ENCODE measurements at places on chromosomes 5 and 9.
A peak's percentile ranks its signal among the peaks of the same experiment; 100 is the strongest.

DNA sequence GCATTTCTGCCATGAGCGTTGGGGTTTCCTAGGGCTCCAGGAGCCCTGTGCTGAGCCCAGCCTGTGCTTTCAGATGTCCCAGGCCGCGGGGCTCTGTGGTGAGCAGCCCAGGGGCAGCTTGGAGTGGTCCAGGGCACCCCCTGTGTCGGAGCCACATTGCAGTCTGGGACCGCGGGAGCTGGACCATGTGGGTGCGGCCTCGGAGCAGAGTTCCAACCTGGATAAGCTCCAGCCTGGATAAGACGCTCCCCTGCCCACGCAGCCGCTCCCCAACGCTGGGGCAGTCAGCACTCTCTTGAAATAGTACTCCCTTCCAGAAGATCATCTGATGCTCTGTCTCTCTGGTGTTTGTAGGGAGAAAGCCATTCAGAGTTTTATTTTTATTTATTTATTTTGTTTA, 111.1 kb downstream of the WNK2 start:
- DNase-seq, result no peak

DNA sequence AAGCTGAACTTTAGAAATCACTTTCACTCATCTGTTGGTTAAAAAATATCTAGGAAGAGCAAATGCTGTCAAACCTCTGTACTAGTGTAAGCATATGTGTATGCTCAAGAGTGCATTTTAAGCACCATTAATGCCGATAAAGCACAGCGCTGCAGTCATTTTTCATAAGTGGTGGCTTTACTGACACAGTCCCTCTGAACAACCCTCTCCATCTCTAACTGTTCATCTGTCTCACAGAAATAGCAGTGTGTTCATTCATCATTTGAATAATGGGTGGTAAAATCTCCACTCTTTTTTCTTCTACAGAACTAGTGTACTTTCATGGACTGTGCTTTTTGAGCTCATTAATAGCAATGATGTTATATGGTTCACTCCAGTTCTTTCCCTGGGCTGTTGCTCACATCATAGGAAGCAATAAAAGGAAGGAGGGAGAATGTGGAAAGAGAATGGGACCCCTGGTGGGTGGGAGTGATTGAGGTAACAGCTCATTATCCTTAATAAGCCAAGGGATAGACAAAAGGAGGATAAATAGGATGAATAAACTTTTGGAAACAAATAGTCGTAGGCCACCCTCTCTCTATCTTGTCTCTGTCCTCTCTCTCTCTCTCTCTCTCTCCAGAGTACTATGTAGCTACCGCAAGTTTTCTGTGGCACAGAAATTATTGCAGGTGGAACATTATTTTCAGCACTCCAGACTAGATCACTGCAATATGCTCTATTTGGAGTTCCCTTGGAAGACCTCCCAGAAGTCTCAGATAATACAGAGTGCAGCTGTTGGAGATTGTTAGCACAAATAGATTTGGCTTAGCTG, 117.9 kb upstream of the PRDM9 start:
- DNase-seq, result no peak

GRCh38 chr5:172758077-172758833, 12.7 kb downstream of the DUSP1 start:
- peak; percentile 48 for DNase-seq

DNA sequence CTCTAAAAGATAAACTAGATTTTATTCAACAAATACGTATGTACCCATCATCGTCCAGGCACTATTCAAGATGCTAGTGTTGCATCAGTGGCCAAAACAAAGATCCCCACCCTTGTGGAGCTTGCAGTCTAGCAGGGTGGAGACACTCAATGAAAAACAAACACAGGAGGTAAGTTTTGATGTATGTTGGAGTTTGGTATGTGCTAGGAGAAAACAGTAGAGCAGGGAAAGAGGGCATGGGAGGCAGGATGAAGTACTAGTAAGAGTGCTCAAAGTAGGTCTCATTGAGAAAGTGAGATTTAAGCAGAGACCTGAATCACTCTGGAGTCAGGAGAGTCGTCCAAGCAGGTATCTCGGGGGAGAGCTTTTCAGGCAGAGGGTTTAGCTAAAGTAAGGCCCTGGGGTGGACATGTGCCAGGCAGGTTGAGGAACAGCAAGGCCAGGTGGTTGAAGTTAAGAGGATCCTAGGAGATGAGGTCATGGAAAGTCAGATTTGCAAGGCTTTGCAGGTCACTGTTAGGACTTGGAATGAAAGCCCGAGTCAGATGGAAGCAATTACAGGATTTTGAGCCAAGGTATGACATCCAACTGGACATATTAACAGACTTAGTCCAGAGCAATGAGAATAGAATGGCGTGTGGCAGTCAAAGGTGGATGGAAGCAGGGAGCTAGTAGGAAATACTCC, 9.2 kb downstream of the SNX18 start:
- DNase-seq, result no peak

Data from CD4-positive, alpha-beta T cell treated with Interleukin-4 for 1 hour (primary cell).